ENCODE measurements at places on chromosomes 3 and 15. TPM values are rescaled to one million over a fixed set of nuclear protein-coding genes. Genes with fewer than 3 reads are reported as not detected.
A peak's percentile ranks its signal among the peaks of the same experiment; 100 is the strongest.

- DNase-seq: no peak
Observed at GRCh38 chr3:14921811-14922705, 25.3 kb upstream of the NR2C2 start.

FEZF2 gene
- not detected for total RNA-seq

LRRN1 gene
- 0.16 TPM for total RNA-seq

GRCh38 chr3:45712434-45713110 is 23.4 kb downstream of the SACM1L start:
- DNase-seq: no peak

DNA sequence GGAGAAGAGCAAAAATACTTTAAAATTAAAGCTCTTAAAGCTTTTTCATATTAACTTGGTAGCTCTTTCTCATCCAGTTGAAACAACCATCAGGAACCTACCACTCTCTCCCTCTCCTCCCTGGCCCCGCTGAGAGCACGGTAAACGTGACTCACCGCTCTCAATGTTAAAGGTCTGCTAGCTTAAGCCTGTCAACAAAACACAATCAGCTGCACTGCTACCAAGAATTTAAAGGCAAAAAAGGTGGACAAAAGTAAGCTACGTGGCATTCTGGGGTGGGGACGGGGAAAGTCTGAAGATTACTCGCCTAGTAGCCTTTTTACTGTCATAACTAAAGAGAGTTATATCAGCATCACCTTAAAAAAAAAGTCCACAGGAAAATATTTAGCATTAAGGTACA is 8.4 kb upstream of the GP5 start:
- no peak for DNase-seq

CTDSPL2 gene
- total RNA-seq: 57.8 TPM

SNX22 gene
- 0.95 TPM for total RNA-seq

GRCh38 chr3:195221015-195221853 is 49.7 kb downstream of the XXYLT1 start:
- DNase-seq: peak; percentile 90

SPINK8 gene
- not detected for total RNA-seq

DNA sequence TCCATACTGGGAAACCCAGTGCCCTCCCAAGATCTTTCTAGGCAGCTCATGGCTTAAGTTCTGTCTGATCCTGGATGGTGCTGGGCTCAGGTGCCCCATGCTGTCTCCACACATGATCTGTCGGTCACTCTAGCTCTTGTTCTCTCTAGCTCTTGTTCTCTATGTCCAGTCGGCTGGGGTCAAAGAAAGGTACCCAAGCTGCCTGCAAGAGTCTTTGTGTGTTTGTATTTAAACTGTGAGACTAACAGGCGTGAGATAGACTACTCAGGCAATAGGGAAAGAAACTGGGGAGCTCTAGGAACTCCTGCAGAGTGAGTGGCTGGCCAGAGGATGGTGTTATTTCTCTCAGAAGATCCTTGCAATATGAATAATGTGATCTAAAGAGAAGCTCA is 40.2 kb downstream of the GPR156 start:
- no peak for DNase-seq

- no peak for DNase-seq
Observed at GRCh38 chr3:113243071-113243470, 31.7 kb downstream of the BOC start.

DNA sequence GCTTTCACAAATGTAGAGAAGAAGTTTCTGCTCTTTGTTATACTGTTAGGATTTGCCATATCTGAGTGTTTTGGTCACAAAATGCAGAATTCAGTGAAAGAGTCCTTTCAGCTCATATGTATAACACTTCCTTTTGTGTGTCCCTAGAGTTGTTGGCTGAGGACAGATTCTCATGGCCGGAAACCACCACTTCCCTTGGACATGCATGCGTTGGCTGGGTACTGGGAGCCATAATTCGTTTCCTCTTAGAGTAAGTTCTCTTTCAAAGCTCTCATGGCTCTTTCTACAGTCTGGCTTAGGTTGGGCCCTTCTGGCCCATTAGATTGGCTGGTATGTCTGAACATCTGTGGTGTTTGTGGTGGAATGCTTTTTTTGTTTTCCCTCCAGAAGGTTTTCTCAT is 298.5 kb downstream of the DIPK2A start:
- DNase-seq: peak; percentile 53

DNA sequence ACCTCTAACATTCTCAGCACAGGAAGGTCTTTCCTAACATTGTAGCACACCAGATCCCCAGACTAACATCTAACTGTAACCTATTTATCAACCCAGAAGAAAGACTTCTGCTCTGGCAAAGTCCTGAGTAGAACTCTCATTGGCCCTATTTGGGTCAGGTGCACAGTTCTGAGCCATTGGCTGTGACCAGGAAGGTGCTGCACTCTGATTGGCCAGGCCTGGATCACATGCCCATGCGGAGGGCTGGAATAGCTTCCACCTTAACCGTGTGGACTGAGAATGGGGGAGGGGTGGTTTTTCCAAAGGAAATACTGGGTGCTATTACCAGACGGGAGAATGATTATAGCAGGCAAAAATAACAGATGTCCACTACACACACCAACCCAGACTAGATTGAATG is 11.5 kb downstream of the FEZF2 start:
- no peak for DNase-seq

DNA sequence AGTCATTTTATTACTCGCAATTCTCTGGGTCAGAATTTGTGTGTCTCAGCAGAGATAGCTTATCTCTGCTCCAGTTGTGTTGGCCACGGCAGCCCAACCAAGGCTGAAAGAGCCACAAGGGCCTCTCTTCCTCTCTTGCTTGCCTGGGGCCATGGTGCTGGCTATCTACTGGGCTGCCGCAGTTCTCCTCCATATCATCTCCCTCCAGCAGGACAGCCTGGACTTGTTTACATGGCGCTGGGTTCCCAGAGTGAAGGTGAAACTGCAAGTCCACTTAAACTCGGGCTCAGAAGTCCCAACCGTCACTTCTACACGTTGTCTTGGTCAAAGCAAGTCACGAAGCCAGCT is 134.8 kb downstream of the UACA start:
- no peak for DNase-seq

DNAJC19 gene
- total RNA-seq: 89.2 TPM

- DNase-seq: peak; percentile 40
Observed at GRCh38 chr15:68658151-68658550, 79.4 kb downstream of the CORO2B start.

GRCh38 chr3:112579232-112579631 is 17.4 kb downstream of the SLC35A5 start:
- DNase-seq: no peak

FOXB1 gene
- not detected for total RNA-seq

DNA sequence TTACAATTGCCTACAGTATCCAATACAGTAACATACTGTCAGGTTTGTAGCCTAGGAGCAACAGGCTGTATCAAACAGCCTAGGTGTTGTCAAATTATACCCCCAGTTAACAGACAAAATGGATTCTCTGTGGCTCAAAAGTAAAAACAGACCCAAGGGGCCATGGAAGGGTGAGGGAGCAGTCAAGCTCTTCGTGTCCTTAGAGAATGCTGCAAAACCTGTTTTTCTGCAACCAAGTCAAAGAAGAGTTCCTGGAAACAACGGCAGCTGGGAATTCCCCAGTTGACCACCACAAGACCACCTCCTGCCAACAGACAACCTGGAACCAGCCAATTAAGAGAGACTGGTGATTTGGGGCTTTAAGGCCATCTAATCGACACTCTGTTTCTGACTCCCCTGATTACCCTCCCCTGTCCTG is 11.1 kb upstream of the THUMPD3 start:
- DNase-seq: no peak

- no peak for DNase-seq
Observed at GRCh38 chr3:23174426-23175039, 28.6 kb upstream of the UBE2E2 start.

DNA sequence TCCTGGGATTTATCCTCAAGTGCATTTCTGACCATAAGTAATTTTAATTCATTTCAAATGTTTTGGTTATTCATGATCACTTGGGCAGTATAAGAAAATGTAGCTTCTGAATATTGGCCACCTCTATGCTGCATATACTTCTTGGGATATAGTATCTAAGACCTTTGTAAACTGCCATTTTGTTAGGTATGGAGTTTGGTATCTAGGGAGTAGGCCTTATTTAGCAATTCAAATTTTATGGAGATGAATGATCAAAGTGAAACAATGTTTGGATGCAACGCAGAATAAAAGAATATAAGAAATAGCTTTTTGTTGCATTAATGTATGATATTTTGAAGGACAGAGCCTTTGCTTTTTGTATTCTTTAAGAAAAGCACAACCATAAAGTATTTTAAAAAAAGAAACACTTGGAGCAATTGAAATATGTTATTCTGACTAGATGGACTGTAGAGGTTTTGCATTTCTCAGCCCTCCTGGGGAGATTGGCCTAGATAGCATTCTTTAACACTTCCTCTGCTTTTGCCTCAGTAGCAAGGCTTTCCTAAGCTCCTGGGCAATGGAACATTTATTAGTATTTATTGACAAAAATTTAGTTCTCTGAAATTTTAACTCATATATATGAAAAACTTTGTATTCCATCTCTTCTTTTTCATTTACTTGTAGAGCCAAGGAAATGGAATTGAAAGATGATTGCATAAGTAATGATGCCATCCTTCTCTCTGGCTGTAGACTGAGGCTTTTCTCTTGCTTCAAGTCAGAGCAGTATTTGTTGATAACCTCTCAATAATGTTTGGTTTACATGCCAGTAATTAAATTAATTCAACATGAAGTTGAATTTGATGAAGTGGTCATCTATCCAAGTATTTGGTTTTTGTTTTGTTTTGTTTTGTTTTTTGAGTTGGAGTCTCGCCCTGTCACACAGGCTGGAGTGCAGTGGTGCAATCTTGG is 61.8 kb upstream of the UTS2B start:
- no peak for DNase-seq

DNAH12 gene
- total RNA-seq: not detected

GRCh38 chr3:45491344-45491743 is 103.0 kb downstream of the LARS2 start:
- no peak for DNase-seq

DNA sequence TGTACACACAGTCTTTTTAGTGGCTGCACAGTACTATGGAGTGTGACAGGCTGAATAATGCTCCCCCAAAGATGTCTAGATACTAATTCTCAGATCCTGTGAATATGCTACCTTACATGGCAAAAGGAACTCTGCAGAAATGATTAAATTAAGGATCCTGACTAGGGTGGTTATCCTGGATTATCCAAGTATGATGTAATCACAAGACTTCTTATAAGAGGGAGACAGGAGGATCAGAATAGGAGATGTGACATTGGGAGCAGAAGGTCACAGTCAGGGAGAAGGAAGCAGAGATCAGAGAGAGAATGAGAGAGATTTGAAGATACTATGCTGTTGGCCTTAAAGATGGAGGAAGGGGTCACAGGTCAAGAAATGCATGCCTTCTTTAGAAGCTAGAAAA is 34.5 kb downstream of the GABPB1 start:
- DNase-seq: no peak

- DNase-seq: peak; percentile 63
Observed at GRCh38 chr3:65597226-65597951, 441.3 kb downstream of the MAGI1 start.

PLSCR5 gene
- not detected for total RNA-seq

GRCh38 chr3:45319996-45320305 is 68.4 kb upstream of the LARS2 start:
- DNase-seq: no peak

KLF13 gene
- total RNA-seq: 23.9 TPM

DNA sequence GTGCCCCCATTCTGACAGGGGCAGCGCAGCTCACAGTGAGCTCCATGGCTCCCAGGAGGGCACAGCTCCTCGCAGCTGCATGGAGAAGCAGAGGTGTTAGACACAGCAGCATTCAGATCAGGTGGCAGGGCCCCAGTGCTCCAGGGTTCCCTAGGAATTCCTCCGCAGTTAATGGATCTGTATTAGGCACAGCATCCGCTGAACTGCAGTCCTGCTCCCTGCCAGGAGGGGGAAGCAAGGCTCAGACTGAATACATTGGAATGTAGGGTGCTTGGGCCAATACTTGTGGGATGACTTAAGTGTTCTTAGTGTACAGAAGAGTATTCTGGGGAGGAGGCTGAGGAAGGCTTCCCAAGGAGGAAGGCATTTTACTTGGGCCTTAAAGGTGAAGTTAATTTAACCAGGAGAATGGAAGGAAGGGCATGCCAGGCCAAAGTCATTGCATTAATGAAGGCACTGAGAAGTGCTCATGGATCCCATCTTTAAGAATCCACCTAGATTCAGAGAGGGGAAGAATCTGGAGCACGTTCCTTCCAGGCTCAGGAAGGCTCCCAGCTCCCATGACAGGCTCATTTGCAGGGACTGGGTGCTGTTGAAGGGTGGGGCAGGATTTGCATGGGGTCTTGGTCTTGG is 111.6 kb downstream of the RAB11A start:
- DNase-seq: no peak

DNA sequence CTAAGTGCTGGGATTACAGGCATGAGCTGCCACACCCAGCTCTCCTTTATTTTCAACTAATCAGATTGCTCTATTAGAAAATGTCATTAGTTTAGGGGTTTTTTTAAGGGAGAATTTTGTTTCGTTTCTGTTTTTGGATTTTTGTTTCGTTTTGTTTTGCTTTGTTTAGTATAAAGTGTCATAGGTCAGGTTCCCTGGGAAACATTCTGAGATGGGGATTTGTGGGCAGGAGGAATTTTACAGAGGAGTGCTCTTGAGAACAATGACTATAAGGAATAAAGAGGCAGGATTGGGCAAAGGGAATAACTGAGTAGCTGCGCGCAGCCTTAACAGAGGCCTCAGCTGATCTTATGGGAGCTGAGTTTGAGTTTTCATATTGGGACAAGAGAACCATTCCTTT is 86.8 kb upstream of the NR2F2 start:
- no peak for DNase-seq

DNA sequence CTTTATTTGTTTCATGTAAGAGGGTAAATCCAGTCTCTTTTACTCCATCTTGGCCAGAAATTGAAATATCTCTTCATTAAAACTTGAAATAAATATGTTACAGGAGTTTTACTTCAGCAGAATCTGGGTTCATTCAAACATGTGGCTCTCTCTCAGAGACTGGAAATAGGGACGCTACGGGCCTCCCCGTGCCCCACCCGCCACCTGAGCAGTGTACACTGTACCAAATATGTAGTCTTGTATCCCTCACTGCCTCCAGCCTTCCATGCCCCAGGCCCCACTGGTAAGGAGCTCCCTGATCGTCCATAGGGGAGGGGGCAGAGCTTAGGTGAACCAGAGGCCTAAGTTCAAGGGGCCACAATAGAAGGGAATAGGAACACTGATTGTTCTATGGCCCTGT is 36.0 kb downstream of the RPL39L start:
- DNase-seq: no peak

DNA sequence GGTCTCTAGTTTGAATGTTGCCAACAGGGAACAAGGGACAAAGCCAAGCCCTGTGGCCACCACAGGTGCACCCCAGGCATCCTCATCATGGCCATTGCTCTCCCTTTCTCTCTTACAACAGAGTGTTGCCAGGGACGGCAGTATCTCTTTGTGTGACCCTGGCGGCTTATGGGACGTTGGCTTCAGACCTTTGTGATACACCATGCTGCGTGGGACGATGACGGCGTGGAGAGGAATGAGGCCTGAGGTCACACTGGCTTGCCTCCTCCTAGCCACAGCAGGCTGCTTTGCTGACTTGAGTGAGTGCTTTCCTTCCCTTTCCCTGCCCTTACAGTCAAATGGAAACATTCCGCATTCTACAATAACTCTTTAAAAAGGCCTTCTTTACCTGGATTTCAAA is 38.2 kb downstream of the BOC start:
- peak; percentile 61 for DNase-seq
